ENCODE measurements at places on chromosomes 1 and 21.

GRCh38 chr1:242811092-242811840, 286.8 kb upstream of the PLD5 start:
- DNase-seq = no peak

DNA sequence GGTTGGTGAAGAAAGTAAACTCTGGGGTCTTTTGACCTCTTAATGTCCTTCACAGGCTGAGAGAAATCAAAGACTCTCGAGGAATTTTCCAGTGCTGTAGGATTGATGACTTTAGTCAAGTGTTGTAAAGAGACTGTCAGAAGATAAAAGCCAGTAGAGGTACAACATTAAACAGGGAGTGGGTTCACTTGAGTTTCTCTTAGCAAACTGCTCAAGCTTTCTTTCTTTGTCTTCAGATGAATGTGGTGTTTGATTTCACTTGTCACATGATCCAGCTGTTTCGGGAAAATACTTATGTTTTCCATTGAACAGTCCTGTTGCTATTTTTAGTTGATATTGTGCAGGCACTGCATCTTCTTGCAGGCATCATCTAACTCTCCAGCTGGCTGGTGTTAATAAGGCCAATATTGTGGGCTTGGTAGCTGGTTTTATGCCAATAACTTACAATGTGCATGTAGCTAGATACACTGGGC, 45.6 kb downstream of the XCL2 start:
- no peak for DNase-seq

GRCh38 chr1:232422098-232422497, 207.8 kb downstream of the SIPA1L2 start:
- no peak for DNase-seq

GRCh38 chr1:2530513-2531361, 674 bp upstream of the HES5 start:
- no peak for DNase-seq

GRCh38 chr1:110049801-110050601, 15.6 kb downstream of the STRIP1 start:
- DNase-seq = no peak

DNA sequence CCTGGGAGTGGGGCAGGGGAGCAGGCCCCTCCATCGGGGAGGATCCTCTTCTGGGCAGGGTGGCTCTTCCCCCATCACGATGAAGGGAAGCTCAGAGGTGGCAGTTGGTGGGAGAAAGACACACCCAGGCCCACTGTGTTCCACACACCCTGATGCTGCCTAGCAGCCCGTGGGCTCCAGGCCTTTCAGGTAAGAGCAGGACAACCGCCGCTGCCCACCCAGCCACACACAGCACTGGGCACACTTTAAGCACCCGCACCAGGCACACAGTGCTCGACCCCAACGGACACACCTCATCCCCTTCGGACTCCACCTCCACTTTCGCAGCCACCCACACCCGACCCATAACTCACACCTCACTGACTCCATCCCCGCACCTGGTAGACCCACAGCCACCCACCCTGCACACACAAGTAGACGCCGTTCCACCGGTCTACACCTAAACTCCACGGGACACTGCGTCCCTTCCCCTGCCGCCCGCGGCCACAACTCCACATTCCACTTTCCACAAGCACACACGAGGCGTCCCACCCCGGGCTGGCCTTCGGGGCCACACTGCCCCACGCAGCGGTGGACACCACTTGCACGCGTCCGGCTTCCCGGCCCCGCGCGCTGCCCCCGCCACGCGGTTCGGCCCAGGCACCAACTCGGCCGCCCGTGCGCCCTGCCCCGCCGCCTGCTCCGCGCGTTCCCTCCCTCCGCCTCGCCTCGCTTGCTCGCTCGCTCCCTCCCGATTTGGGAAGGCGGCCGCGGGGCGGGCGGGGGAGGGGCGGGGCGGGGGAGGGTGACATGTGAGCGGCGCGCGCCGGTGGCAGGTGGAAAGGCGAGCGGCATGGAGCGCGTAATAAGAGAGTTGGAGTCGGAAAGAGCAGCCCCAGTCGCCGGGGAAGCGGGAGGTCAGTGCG, at the start of gene KCNQ4:
Gene KCNQ4 (plus strand): TSS at position 787 of the 905 bp plus-strand sequence. CDS start 307 bp downstream, outside the sequence.
- no peak for DNase-seq

- DNase-seq = no peak
These were observed 153.4 kb downstream of the NRIP1 start for GRCh38 chr21:14911351-14911750.
